ENCODE measurements at places on chromosomes 1 and 21.

GRCh38 chr1:231338270-231339128, at the start of gene SPRTN:
Gene SPRTN (plus strand): TSS chr1:231338293. CDS start chr1:231338384, 91 bp downstream.
- peak within 1 kb of the TSS; percentile 100 for H3K4me3 ChIP-seq
- DNase-seq = no peak
- H3K27ac ChIP-seq = peak within 1 kb of the TSS; percentile 99
- peaks cover 48% of the 10 kb centered on the region for H3K4me1 ChIP-seq
- no peaks in the 10 kb centered on the region for H3K27me3 ChIP-seq

GRCh38 chr1:236128646-236129178, 13.6 kb upstream of the GPR137B start:
- no peaks in the 10 kb centered on the region for H3K4me1 ChIP-seq
- H3K27ac ChIP-seq = no peak overlapping the region
- no peak overlapping the region for H3K4me3 ChIP-seq
- DNase-seq = no peak
- H3K36me3 ChIP-seq = no peaks in the 10 kb centered on the region

DNA sequence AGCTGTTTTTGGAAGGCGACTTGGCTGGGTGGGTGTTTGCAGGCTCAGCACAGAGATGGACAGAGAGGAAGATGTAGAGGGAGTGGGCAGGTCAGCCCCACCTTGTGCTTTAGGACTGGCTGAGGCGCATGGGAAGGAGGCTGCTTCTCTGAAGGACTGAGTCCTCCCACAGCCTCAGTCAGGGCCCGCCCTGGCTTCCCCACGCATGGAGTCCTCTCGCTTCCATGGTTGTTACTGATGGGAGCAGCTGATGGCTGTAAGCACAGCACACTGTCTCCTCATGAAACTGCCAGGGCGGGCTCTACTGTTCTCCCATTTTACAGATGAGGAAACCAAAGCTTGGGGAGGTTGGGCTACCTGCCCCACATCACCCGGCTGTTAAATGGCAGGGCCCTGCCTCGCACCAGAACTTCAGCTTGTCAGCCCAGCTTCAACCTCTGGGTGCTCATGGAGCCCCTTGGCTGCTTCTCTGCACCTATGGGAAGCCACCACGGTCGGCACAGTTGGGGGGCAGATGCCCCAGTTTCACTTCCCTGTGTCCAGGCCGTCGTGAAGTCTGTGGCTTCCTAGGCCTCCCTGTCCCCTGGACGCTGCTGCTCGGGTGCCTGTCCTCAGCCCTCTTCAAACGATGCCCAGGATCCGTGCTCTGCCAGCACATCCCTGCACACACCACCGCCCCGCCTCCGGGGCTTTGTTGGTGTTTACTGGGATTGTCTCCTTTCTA, 2.4 kb downstream of the TMEM201 start:
- H3K27me3 ChIP-seq = no peaks in the 10 kb centered on the region
- no peak for DNase-seq
- H3K36me3 ChIP-seq = no peaks in the 10 kb centered on the region
- no peak overlapping the region for H3K4me3 ChIP-seq
- peaks cover 28% of the 10 kb centered on the region for H3K4me1 ChIP-seq

- H3K4me1 ChIP-seq = no peaks in the 10 kb centered on the region
- H3K36me3 ChIP-seq = no peaks in the 10 kb centered on the region
- H3K27ac ChIP-seq = no peak overlapping the region
Measured at GRCh38 chr1:207004931-207005830, 27.4 kb downstream of the C1orf116 start.

- H3K27me3 ChIP-seq = no peaks in the 10 kb centered on the region
- no peaks in the 10 kb centered on the region for H3K36me3 ChIP-seq
- DNase-seq = no peak
- no peaks in the 10 kb centered on the region for H3K4me1 ChIP-seq
- H3K27ac ChIP-seq = no peak overlapping the region
Measured at GRCh38 chr1:53246261-53247134, 8.2 kb upstream of the MAGOH start.

DNA sequence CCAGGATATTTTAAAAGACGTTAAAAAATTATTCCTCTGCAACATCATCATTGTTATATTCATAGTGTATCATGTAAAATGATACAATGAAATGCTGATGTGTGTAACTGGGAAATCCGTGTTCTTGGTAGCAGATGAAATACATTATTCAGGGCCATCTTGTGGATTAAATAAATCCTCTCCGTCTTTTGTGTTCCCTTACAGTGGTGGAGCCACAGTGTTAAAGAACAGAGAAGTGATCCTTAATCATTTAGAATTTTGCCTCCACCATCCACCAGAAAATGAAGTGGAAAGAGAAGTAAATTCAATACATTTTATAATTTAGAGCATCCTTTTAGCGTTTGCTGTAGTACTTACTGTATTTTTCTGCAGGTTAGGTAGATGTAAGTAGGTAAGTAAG, 1.3 kb downstream of the DYRK3 start:
- no peak overlapping the region for H3K4me3 ChIP-seq
- H3K27me3 ChIP-seq = no peaks in the 10 kb centered on the region
- no peaks in the 10 kb centered on the region for H3K36me3 ChIP-seq
- peaks cover 13% of the 10 kb centered on the region for H3K4me1 ChIP-seq
- no peak for DNase-seq
- no peak overlapping the region for H3K27ac ChIP-seq

GRCh38 chr1:19014765-19015164, 58.3 kb upstream of the IFFO2 start:
- no peak for DNase-seq
- peaks cover 16% of the 10 kb centered on the region for H3K4me1 ChIP-seq
- no peak overlapping the region for H3K27ac ChIP-seq

GRCh38 chr1:228961511-228961910, 226.2 kb downstream of the RHOU start:
- H3K4me3 ChIP-seq = no peak overlapping the region
- H3K27me3 ChIP-seq = no peaks in the 10 kb centered on the region
- H3K36me3 ChIP-seq = no peaks in the 10 kb centered on the region
- no peak overlapping the region for H3K27ac ChIP-seq
- no peak for DNase-seq
- no peaks in the 10 kb centered on the region for H3K4me1 ChIP-seq

DNA sequence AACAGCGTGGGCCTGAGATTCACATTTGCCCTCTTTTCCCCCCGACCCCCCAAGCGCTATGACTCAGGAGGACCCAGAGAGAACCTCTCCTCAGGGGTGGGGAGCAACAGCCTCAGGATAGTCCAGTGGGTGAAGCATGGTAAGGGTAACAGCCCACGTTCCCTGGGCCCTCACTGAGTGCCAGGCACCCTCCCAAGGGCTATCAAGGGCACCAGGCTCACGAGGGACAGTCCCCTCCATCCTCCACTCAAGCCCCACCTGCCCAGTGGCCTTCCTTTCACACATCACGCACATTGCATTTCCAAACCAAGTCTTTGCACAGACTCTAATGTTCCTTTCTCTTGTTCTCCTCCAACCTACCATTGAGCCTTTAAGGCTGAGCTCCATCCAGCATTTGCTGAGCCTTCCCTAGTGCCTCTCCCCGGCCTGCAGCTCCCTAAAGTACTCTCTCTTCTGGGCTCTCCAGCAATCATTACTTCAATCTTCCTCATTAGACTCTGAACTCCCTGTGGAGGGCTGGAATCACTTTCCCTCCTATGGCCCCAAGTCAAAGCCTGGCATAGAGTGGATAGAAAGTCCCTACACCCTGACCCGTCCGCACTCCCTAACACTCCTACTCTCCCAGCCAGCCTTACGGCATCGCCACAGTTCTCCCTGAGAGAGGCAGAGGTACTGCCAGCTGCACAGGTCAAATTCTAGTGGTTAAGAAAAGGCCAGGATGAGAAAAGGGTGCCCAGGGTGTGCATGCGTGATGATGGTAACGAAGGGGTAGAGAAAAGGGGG, 1.0 kb downstream of the AKR7A2 start:
- peak overlapping the region; percentile 76 for H3K4me3 ChIP-seq
- H3K4me1 ChIP-seq = peaks cover 13% of the 10 kb centered on the region
- H3K27me3 ChIP-seq = no peaks in the 10 kb centered on the region
- H3K36me3 ChIP-seq = peaks cover 10% of the 10 kb centered on the region

GRCh38 chr1:232283864-232284263, 346.1 kb downstream of the SIPA1L2 start:
- no peak overlapping the region for H3K27ac ChIP-seq
- H3K36me3 ChIP-seq = no peaks in the 10 kb centered on the region
- DNase-seq = no peak

DNA sequence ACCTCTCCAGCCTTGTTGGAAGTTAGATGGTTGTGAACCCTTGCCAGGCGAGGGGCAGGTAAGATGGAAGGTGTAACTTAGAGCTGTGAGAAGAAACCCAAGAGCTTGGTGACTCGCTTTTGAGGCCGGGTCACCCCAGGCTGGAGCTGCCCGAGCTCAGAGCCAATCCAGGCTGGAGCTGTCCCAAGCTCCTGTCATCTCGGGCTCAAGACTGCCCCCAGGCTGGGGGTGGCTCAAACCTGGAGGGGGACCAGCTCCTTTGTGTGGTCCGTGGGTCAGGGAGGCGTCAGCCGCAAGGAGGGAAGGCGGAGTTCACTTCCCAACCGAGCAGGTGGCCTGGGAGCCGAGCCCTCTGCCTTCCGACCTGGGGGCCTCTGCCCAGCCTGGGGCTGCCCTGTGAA, 2.0 kb downstream of the HUNK start:
- peaks cover 13% of the 10 kb centered on the region for H3K27me3 ChIP-seq
- no peak overlapping the region for H3K4me3 ChIP-seq
- H3K36me3 ChIP-seq = no peaks in the 10 kb centered on the region
- H3K27ac ChIP-seq = no peak overlapping the region
- no peaks in the 10 kb centered on the region for H3K4me1 ChIP-seq

DNA sequence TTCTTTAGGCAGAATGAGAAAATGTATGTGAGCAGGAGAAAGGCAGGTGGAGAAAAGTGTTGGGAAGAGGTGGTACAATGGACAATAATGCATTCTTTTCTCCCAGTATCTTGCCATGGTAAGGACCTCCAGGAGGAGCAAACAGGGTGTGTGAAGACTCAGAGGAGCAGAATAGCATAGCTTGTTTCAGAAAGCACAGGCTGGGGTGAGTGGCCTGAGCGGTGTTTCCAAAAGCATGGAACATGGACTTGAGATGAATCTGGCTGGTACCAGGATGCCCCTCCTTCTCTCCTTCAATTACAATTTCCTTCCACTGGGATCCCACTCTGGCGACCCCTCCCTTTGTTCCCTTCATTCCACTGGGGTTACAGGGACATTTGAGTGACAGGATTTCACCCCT, 123.4 kb upstream of the TNR start:
- H3K4me3 ChIP-seq = no peak overlapping the region
- no peak for DNase-seq
- H3K4me1 ChIP-seq = no peaks in the 10 kb centered on the region
- H3K27ac ChIP-seq = no peak overlapping the region
- H3K36me3 ChIP-seq = no peaks in the 10 kb centered on the region

- no peak overlapping the region for H3K4me3 ChIP-seq
- no peak for DNase-seq
- no peak overlapping the region for H3K27ac ChIP-seq
- no peaks in the 10 kb centered on the region for H3K4me1 ChIP-seq
- H3K27me3 ChIP-seq = no peaks in the 10 kb centered on the region
Measured at GRCh38 chr1:99334991-99335390, 70.7 kb downstream of the PLPPR4 start.

DNA sequence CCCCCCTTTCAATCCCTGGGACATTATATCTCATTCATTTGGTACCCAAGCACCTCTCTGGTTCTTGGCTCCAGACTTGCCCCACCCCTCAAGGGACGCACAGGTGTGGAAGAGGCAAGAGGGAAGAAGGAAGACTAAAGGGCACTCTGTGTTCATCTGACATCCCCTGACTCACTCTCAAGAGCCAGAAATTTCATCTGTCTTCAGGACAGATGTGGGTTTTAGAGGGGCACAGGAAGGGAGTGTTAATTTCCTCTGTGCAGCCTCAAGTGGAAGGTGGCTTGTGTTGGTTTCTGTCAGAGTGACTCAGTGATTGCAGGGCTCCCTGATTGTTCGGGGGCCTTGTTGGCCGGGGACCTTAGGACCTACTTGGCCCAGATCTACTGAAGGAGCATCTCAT, 2.4 kb downstream of the C2CD4D start:
- H3K27me3 ChIP-seq = no peaks in the 10 kb centered on the region
- no peak overlapping the region for H3K27ac ChIP-seq
- peaks cover 51% of the 10 kb centered on the region for H3K4me1 ChIP-seq
- no peaks in the 10 kb centered on the region for H3K36me3 ChIP-seq
- H3K4me3 ChIP-seq = peak overlapping the region; percentile 23

GRCh38 chr1:109808703-109809102, 45.0 kb upstream of the EPS8L3 start:
- DNase-seq = no peak
- H3K27ac ChIP-seq = no peak overlapping the region
- H3K4me3 ChIP-seq = no peak overlapping the region
- no peaks in the 10 kb centered on the region for H3K27me3 ChIP-seq

DNA sequence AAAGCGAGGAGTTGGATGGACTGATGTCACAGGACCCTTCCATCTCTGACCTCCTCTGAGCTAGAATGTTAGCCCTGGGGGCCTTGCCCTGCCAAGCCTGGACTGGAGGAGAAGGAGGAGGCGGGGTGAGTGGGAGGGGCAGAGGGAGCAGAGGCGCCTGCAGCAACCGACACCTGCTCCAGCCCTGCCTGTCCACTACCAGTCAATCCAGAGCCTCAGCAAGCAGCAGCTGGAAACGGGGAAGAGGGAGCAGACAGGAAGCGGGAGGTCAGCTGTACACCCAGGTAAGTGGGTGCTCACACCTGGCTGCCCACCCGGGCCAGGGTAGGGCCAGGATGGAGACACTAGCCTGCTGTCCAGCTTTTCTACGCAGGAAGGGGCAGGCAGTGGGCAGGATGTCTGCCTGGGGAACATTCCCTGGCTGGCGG, at the start of gene IGFN1:
Gene IGFN1, plus strand, starts transcription at position 201 of the 428 bp plus-strand sequence. CDS start 2,470 bp downstream, outside the sequence.
- no peak within 1 kb of the TSS for H3K27ac ChIP-seq
- H3K4me3 ChIP-seq = no peak within 1 kb of the TSS
- no peaks in the 10 kb centered on the region for H3K36me3 ChIP-seq
- H3K4me1 ChIP-seq = no peaks in the 10 kb centered on the region

GRCh38 chr1:116564426-116564825, 6.4 kb downstream of the CD58 start:
- H3K27ac ChIP-seq = no peak overlapping the region
- no peaks in the 10 kb centered on the region for H3K27me3 ChIP-seq
- DNase-seq = no peak
- peaks cover 31% of the 10 kb centered on the region for H3K4me1 ChIP-seq

GRCh38 chr1:42576935-42577334, 81.3 kb upstream of the PPIH start:
- no peak overlapping the region for H3K4me3 ChIP-seq
- no peaks in the 10 kb centered on the region for H3K4me1 ChIP-seq
- DNase-seq = no peak
- H3K36me3 ChIP-seq = no peaks in the 10 kb centered on the region
- no peaks in the 10 kb centered on the region for H3K27me3 ChIP-seq

Data from CD8-positive, alpha-beta memory T cell (primary cell).